ENCODE measurements at places on chromosomes 2 and 18.
A peak's percentile ranks its signal among the peaks of the same experiment; 100 is the strongest.

DNA sequence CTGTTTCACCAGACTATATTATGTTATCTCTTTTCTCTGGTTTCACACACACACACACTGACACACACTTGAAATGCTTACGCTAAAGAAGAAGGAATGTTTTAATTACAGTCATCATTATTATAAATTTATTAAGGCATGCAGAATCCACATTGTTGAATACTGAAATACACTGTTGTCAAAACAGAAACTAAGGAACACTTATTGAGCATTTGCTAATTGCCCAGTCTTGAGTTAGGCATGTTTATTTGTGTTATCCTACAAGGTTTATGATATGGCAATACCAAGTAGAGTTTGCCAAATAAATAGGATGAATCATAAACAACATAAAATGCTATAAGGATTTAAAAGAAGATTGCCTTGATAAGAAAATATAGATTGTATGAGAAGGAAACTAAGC lies 917.0 kb upstream of the PIK3C3 start:
- no peak for DNase-seq

GRCh38 chr2:121722479-121722878 lies 14.2 kb downstream of the NIFK start:
- DNase-seq = no peak

DNA sequence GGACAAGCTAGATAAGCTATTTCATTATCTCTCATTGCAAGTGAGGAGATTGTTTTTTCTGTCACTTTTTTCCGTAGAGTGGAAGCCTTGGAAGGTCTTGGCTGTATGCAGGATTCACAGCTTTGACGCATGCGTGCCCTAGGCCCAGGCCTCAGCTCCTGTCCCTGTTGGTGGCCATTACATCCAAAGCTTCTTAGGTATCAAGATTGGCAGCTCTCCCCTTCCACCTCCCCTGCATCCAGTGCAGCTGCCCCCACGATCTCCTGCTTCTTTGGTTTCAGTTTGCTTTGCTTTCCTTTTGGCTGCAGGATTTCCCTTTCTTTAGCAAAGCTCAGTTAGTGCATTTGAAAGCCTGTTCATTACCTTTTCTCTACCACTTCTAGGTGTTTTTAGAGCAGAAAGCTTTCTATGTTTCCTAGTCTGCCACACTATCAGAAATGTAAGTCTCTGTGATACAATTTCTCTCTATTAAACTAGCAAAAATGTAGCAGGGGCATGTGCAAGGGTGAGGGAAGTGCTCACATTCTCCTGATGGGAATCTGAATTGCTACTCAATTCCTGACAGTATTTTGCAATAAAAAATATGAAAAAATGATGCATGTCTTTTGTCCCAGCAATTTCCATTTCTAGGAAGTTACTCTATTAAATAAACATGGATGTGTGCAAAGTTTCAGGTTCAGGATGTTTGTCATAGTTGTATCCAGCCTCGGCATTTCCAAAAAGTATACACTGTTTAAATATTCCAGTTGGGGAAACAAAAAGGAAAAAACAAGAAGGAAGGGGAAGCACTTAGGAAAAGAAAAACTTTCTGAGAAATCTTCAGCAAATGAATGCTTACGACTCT lies 91.2 kb downstream of the LIPG start:
- no peak for DNase-seq

DNA sequence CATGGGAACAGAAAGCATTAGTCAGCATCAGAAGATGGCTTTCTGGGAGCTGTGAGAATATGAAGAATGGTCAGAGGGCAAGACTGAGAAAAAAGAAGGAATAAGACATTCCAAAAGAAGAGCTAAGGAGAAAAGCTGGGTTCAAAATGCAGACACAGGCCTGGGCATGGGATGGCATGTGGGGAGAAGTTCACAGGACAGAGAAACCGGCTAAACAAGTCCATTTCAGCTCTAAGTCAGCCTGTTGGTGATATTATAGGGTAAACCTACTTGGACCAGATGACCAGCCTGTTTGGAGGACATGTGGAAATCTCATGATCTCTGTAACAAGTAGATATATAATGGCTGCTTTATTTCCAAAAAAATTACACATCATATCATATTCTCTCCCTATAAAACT lies 91.7 kb upstream of the MEIS1 start:
- no peak for DNase-seq

DNA sequence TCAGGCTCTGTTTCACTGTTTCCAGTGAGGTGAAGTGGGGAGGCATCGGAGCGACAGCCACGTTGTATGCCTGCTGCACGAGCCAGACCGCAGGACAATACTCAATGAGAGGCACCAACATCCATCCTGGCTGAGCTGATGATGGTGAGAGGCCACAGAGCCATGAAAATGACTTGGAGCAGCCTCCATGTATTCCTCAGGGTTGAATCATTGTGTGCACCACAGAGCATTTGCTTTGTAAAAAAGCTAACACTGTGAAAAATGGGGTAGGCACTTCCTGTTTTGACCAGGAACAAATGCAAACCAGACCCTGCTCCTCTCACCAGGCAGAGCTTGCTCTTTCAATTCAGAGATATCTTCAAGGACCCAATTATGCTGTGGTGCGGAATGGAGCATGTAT lies 87.2 kb downstream of the LPIN1 start:
- no peak for DNase-seq

DNA sequence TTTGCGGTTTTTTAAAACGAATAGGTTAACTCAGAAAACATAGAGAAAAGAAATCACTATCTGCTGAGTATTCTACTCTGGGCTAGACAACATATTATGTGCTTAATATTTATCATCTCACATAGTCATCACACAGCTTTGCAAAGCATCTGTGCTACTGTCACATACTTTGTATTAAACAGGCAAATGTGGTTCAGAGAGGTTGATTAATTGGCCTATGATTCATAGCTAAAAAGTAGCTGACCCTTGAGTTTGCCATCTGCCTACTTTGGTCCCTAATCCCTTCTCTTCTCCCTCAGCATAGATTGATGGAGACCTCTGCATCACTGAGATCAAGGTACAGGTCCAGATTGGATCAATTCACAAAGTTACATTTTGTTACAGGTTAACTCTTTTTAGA lies 21.4 kb downstream of the ANKRD30B start:
- no peak for DNase-seq

- DNase-seq = peak; percentile 60
Observed at GRCh38 chr2:38750011-38750890, 910 bp downstream of the SRSF7 start.

DNA sequence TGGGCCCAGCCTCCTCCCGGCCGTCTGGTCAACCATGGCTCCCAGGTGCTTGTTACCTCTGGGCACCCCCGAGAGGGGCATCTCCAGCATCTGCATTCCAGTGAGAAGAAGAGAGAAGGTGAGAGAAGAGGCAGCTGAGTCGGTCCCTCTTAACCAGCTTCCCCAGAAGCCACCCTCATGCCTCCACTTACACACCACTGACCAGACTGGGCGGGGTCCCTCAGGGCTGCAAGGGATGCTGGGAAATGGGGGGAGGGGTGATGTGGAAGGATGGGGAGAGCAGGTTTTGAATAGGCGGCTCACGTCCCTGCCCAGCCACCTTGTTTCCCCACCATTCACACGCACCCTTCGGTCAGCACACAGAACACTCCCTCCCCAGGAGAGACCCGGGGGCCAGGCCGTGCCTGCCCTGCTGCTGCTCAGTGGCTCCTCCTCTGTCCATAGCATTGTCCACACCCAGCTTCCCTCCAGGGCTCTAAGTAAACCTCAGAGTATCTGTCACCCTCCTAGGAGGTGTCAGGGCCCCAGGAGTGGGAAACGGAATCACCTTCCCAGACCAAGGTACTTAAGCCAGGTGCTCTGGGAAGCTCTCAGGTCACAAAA lies 34.7 kb downstream of the GBX2 start:
- no peak for DNase-seq

- no peak for DNase-seq
Observed at GRCh38 chr2:39631718-39632117, 34.0 kb upstream of the TMEM178A start.

GRCh38 chr2:126221506-126221905 lies 434.5 kb upstream of the GYPC start:
- DNase-seq = no peak

- no peak for DNase-seq
Observed at GRCh38 chr2:60353863-60354262, 199.6 kb downstream of the BCL11A start.

GRCh38 chr2:10575609-10576280 lies 114.0 kb downstream of the NOL10 start:
- no peak for DNase-seq

DNA sequence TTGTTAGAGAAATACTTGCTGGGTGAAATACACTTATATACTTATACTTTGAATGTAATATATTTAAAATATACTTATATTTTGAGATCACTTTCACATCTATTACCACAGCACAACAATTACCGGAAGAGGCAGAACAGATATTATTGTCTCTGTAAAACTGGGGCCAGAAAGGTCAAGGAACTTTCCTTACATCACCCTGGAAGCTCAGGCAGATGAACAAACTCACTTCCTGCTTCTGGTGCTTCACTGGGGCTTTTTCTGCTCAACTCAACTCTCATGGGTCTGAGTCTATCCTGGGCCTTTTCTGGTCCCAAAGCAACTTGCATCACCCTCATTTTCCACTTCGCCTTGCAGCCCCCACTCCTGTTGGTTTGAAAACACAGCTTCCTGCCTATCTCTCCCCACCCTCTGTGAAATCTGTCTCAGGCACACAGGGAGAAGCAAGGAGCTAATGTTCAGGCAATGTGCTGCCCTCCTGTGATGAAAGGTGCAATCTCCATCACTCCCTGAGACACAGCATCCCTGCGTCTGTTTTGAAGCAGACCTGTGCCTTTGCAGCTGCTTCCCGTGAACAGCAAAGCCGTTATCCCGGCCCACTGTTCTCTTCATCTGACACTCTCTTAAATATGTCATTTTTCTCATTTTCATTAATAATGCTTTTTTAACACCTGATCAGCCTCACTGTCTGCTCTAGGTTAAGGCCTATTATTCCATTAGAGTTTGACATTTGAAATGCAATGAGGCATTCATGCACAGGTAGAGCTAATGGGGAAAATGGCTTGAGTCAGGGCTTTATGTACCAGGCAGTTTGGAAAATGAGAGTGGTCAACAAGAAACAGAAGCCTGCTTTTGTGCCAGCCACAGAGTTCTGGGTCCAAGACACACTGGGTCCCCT lies 251.9 kb upstream of the CHAC2 start:
- no peak for DNase-seq

DNA sequence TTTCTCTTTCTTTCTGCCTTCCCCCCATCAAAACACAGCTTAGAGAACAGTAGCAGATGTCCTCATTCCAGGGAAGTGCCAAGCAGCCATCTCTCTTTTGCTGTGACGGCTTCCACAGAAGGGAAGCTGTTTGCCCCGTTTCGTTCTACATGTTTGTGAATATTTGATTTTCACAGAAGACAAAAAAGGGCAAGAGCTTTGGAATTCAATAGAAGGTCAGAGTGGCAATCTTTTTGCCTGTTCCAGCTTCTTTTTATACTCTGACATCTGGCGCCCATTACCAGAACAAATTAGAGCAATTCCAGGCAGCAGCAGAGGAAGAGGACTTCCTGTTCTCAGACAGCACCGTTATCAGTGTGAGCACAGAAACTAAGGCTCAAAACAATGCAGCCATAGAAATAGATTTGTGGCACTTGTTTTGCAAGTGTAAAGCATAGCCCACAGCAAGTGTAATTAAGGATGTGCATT lies 79.0 kb upstream of the CDH19 start:
- no peak for DNase-seq

- no peak for DNase-seq
Observed at GRCh38 chr18:79434607-79435401, 39.1 kb downstream of the NFATC1 start.

DNA sequence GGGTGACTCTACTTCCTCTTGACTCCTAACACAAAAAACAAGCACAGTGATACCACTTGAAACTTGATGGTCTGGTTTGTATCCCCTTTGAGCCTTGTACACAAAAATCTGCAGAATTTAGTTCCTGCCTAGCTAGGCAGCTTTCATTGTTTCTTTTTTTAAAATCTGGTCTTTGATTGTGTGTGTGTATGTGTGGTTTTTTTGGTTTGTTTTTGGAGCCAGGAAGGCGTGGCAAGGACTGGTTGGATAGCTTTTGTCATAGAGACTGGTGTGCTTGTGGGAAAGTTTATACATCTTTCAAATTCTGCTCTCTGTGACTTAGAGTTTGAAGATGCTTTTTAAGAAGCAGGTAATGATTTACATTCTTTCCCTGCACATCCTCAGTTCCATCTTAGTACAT lies 127.4 kb downstream of the TANC1 start:
- no peak for DNase-seq

- DNase-seq = no peak
Observed at GRCh38 chr2:76953733-76954347, 568.3 kb downstream of the LRRTM4 start.

GRCh38 chr2:237154082-237154638 lies 68.5 kb downstream of the COPS8 start:
- DNase-seq = peak; percentile 40

DNA sequence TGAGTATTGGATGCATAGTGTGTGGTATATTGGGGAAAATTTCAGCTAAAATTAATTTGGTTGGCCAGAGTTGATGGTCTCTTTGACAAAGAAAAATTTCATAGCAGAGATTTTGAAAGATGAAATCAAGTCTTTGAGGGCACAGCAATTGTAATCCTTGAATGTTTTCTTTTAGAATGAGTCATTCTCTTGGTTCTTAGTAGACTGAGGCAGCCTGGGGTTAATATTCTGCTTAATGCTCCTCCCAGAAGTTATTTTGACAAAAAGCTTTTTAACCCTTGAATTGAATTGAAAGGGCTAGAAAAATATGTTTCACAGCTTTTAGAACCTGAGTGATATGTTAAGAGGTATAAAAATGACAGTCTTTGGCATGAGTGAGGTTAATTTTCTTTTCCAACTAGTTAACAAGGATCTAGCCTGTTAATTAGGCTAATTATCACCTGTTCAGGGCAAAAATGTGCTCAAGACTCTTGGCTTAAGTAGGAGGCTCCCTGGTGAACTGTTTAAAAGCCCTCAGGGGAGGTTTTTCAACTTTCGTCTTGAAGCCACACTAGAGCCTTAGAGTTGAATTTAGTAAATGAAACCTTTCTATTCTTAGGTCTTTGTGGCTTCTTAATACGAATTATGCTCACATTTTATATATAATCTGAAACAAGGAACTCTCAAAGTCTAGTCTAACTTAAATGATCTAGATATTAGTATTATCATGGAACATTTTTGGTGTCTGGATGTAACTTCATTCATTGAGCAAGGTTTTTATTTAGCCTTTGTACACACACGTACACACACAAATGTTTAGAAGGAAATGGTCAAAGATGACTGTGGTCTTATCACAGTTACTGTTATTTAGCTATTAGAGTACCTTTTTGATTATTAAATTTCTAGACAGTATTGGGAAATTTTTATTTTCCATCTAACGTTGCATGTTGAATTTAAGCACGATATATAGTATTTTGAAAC lies 272.5 kb downstream of the ZNF407 start:
- DNase-seq = no peak

- no peak for DNase-seq
Observed at GRCh38 chr2:29227935-29228675, 112.9 kb downstream of the CLIP4 start.

GRCh38 chr2:211688196-211688595 lies 850.4 kb downstream of the ERBB4 start:
- no peak for DNase-seq

DNA sequence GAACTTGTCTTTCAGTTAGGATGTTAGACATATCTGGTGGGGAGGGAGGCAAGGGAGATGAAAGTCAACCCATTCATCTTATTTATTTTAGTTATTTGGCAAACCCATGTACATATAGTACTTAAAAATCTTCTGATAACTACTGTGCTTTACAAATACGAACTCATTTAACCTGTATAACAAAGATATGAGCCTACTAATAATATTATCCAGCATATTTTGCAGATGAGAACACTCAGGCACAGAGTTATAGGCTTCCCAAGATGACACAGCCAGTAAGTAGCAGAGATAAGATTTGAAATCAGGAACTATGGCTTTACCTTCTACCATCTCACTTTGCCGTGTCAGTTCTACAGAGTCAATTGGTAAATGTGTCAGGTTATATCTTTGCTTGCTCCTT lies 262.6 kb upstream of the DOK6 start:
- DNase-seq = no peak

All from stimulated activated CD4-positive, alpha-beta T cell treated with anti-CD3 and anti-CD28 coated beads, Interleukin-1b, Interleukin-23, amount 100 ng/mL, for 4 hours (primary cell).